ENCODE measurements at places on chromosomes 7 and 10.

- DNase-seq, result no peak
Measured at GRCh38 chr10:61812052-61812721, 89.3 kb upstream of the ARID5B start.

GRCh38 chr7:30873207-30873606 lies 38.4 kb upstream of the AQP1 start:
- DNase-seq, result no peak

DNA sequence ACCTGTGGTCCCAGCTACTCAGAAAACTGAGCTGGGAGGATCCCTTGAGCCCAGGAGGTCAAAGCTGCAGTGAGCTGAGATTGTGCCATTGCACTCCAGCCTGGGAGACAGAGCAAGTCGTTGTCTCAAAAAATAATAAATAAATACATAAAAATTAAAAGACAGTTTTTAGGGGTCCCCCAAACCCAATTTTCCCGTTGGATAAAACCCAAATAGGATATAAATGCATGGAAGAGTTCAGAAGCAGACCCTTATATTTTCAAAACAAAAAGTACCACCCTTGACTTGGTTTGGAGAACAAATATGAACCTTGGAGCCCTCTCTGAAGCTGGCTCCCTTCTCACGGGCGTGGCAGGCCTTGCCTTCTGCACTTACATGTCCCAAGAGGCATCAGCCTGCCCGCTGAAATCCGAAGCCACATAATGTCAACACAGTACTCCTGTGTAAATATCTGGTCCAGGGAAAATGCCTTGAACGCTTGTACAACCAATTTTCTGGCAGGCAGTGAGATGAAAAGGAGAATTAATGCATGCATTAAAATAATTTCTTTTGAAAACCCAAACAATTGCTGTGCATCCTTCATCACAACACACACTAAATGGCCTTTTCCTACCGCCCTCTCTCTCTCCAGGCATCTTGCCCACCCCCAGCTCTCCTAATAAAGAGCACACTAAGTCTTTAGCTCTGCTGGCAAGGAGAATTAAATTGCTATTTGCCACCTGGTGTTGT lies 46.4 kb upstream of the PARD3 start:
- no peak for DNase-seq

DNA sequence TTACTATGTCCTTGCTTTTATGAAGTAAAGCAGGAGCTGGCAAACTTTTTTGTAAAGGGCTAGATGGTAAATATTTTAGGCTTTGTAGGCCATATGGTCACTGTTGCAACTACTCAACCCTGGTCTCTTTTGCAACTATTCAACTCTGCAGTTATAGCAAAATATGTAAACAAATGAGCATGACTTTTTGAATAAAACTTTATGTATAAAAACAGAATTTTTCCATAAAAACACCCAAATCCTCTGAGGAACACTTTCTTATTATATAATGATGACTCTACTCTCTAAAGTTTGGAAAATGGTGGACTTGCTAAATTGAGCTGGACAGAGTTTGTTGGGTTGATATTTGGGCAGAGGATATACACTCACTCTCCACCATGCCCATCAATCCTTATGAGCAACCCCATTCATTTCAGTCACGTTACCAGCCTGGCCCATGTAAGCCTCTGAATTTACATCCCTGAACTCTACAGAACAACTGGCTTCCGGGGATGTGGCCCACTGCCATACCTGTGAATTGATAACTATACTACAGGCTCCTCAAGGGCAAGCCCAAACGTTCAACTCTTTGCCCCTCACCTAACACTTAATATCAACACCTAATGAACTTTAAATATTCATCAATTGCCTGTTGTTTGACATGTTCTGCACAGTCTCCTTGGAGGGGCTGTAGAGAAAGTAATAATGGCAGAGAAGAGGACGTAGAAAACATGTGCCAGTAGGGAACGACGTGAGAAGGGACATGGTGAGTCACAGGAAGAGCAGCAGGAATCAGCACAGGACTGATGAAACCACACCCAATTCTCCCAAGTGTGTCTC lies 37.6 kb downstream of the SGMS1 start:
- no peak for DNase-seq

DNA sequence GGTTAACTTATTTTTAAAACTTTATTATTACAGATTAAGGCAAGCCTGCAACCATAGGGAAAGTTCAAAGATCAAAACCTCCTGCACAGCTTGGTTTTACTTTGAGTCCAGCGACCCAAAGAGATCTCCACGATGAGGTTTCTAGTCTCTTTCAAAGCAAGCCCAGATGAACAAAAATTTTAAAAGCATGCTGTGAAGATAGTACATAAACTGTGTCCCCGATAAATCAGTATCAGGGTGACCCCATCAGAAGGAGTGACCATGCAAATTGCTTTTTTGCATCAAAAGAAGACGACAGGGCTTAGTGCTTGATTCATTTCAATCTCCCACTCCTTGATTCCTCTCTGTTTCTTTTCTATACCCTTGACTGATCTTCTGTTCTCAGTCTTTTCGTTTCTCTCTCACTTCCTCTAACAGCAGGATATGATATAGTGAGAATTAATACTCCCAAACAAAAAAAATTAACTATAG lies 16.0 kb upstream of the DNTT start:
- DNase-seq, result no peak

- no peak for DNase-seq
Measured at GRCh38 chr10:3757638-3758490, 27.1 kb downstream of the KLF6 start.

- no peak for DNase-seq
Measured at GRCh38 chr7:71140264-71140663, 8.3 kb downstream of the GALNT17 start.

GRCh38 chr7:104371216-104371979 lies 43.0 kb downstream of the LHFPL3 start:
- no peak for DNase-seq

GRCh38 chr7:108384716-108385483 lies 71.3 kb downstream of the NRCAM start:
- DNase-seq, result no peak

- DNase-seq, result no peak
Measured at GRCh38 chr10:42924484-42924883, 141.9 kb downstream of the BMS1 start.

DNA sequence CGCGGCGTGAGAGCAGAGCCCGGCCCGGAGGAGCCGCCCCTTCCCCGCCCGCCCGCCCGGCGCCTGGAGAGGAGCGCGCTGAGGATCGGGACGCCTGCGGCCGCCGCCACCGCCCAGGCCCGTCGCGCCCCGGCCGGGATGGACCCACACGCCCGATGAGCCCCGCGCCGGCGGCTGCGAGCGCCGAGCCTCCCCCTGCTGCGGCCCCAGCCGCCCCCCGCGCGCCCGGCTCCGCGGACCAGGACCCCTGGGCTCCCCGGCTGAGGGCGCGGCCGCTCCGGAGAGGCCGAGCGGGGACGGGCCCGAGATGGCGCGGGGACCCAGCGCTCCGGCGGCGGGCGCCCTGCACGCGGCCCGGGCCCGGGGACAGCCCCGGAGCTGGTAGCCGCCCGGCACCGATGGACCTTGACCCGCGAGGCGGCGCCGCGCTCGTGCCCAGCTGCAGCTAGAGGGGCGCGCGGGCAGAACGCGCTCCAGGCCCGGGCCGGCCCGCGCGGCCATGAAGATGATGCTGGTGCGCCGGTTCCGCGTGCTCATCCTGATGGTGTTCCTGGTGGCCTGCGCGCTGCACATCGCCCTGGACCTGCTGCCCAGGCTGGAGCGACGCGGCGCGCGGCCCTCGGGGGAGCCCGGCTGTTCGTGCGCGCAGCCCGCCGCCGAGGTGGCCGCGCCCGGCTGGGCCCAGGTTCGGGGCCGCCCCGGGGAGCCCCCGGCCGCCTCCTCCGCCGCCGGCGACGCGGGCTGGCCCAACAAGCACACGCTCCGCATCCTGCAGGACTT lies 520 bp downstream of the FAM20C start:
- no peak for DNase-seq

- no peak for DNase-seq
Measured at GRCh38 chr7:104946338-104946737, 67.7 kb upstream of the KMT2E start.

DNA sequence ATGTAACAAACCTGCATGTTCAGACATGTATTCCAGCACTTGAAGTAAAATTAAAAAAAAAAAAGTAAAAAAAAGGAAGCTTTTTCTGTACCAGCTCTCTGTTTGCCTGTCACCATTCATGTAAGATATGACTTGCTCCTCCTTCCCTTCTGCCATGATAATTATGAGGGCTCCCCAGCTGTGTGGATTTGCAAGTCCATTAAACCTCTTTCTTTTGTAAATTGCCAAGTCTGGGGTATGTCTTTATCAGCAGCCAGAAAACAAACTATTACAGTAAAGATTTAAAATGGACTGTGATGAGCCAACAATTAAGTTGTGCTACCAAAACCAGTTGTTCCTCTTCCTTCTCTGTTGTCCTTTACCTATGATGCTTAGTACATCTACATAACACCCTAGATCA lies 619.6 kb downstream of the ARL4A start:
- DNase-seq, result no peak

DNA sequence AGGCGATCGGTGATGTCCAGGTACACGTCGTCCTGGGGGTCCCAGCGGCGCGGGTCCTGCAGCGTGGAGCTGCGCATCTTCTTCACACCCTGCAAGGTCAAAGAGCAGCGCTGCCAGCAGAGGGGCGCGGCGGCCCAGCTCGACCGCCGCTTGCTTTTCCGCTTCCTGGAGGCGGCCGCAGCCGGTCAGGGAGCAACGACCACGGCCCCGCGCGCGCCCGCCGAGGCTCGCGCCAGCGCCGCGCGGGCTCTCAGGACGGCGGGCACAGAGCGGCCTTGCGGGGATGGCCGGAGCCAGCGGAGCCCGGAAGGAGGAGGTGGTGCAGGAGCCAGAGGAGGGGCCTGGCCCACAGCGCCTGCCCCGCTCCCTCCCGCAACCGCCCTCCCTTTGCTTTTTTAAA lies 76.4 kb upstream of the CDC14C start:
- no peak for DNase-seq

GRCh38 chr10:94085766-94086437 lies 92.2 kb downstream of the PLCE1 start:
- DNase-seq, result no peak

DNA sequence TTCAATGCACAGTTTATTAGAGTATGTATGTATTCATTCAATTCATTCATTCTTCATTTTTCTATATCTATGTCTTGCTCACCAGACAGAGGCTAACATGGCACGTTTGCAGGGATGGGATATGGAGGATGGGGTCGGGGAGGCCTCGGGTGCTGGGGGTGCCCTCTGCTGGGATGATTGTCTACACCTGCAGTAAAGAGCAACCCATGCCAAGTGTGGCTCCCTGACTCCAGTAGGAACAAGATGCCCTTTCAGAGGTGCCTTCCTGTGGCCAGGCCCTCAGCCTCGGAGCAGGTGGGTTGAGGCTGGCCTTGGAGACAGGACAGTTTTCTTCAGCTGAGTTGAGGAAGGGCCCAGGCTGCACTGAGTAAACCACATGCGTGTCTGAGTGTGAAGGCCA lies 157.2 kb downstream of the SH2D4B start:
- no peak for DNase-seq

DNA sequence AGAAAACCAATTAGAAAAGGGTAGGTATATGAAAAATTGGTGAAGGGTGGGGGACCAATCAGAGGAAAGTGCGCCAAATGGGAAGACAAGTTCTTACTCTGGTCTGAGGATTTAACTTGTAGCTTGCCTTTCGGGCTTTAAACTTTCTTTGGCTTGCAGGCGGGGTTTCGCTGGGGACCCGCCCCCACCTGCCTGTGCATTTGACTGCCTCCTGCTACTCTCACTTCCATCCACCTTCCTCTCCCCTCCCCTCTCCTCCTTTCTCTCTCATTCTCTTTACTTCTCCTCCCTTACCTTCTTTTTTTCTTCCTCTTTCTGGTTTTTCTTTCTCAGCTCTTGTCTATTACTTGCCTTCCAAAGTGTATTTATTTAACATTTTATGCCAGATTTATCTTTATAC lies 278.8 kb downstream of the DNAJB9 start:
- DNase-seq, result no peak

- DNase-seq, result no peak
Measured at GRCh38 chr10:10911035-10911434, 106.6 kb upstream of the CELF2 start.

GRCh38 chr10:60466267-60467201 lies 76.9 kb upstream of the ANK3 start:
- no peak for DNase-seq

- no peak for DNase-seq
Measured at GRCh38 chr10:83603708-83604107, 535.6 kb upstream of the GHITM start.

DNA sequence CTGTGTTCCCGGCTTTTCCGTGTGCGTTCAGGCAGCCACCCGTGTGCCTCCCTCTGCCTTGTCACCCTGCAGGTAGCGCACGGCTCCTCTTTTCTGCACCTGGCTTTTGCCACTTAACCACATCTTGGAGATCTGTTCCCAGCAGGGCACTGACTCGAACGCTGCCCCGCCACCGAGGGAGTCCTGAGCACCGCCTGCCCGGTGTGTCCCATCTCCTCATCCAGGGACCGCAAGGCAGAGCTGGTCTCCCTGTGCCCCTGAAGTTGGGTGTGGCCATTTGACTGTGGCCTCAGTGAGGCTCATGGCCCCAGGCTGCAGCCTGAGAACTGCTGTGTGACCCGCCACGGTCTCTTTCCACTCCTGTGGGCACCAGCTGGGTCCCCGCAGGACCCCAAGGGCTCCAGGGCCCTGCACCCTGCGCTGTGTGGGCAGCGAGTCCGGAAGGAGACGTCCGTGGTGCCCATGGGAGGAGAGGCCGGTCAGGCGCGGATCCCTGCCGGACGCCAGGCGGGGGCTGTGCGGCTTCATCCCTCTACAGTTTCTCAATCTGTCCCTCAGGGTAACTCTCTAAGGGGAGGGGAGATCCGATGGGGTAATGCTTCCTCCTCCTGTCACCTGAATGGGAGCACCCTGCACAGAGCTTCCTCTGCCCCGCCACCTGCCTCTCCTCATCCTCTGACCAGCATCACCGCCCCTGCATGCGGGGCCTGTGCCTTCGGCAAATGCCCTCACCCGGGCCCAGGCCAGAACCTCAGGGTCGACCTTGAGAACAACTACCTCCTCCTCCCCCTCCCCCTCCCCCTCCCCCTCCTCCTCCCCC lies 1.8 kb upstream of the INTS1 start:
- peak; percentile 81 for DNase-seq

- DNase-seq, result no peak
Measured at GRCh38 chr10:96758423-96758822, 38.1 kb upstream of the PIK3AP1 start.

GRCh38 chr10:1155791-1156615 lies 99.8 kb downstream of the WDR37 start:
- no peak for DNase-seq

DNA sequence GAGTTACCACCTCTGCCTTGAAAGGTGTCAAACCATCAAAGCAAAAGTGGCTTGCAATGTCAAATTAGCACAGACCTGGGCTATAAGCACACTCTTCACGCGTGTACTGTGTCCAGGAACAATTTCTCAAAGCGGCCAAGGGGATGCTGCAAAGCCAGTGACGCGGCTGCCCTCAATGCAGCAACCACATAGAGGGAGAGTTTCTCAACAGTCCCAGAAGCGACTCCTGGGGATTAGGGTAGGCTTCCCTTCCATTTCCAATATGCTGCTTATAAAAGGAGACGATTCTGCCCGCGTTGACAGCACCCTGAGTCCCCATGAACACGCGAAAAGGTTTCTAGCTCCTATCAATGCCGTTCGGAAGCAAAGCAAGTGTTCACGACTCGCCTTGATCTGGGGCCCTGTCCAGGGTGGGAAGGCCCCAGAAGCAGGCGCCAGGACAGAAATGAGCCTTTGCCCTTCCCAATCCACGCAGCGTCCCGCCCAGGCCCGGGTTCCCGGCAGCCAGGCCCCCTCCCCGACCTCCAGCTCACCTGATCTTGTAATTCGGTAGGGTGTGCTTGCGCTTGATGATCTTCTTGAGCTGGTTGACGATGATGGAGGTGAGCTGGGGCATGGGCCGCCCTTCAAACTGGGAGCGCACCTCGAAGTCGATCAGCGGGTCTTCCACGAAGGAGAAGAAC lies 1.3 kb downstream of the PDZD8 start:
- DNase-seq, result peak; percentile 74

Data from HL-60 (cell line).